ENCODE measurements at places on chromosomes 2 and 18.

DNA sequence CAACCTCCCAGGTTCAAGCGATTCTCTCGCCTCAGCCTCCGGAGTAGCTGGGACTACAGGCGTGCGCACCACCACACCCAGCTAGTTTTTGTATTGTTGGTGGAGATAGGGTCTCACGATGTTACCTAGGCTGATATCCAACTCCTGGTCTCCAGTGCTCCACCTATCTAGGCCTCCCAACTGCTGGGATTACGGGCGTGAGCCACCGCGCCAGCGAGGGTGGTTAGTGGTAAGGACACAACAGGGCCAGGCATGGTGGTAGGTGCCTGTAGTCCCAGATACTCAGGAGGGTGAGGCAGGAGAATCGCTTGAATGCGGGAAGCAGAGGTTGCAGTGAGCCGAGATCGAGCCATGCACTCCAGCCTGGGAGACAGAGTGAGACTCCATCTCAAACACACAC lies 26.6 kb upstream of the DUSP2 start:
- no peak for DNase-seq

GRCh38 chr2:171402906-171403580 lies 30.7 kb downstream of the METTL8 start:
- DNase-seq = no peak

- no peak for DNase-seq
Observed at GRCh38 chr2:220315098-220315823, 687.8 kb downstream of the SLC4A3 start.

GRCh38 chr2:240889601-240890560 lies 6.1 kb downstream of the MAB21L4 start:
- DNase-seq = no peak

- peak; percentile 4 for DNase-seq
Observed at GRCh38 chr2:24359129-24360049, 947 bp downstream of the ITSN2 start.

GRCh38 chr18:69480460-69480859 lies 79.8 kb downstream of the DOK6 start:
- DNase-seq = no peak

DNA sequence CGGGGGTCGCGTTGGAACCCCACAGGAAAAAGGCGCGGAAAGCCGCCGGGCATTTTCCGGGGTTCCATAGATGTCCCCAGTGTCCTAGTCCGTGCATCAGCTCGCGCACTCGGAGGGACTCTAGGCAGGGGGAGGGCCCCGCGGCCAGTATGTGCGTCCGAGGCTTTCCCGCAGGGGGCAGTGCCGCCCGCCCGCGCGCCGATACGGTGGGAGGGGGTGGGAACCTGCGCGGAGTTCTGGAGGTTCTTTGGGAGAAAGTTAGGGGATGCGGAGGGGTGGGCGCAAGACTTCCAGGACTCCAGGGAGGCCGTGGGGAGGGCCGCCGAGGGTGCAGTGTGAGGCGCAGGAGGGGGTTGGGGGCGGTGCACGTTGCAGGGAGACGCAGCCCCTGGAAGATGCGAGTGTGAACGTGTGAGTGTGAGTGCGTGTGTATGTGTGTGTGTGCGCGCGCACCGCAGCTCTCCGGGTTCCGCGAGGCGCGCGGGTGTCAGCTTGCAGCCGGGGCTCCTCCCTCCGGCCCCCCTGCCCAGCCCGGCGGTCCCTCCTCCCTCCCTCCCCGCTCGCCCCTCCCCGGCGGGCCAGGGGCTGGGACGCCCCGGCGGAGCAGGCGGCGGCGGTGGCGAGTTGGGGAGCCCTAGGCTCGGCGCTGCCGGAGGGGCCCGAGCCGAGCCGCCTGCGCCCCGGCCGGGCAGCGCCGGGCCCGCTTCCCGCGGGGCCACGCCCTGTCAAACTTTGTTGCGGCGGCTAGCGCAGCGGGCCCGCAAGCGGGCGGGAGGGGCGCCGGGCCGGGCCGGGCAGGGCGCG lies at the start of gene TCF7L1:
Gene TCF7L1, plus strand, starts transcription at position 559 of the 804 bp plus-strand sequence. CDS start 293 bp downstream, outside the sequence.
- peak; percentile 84 for DNase-seq

- DNase-seq = peak; percentile 84
Observed at GRCh38 chr2:102110171-102110570, 32.4 kb upstream of the IL1R1 start.

DNA sequence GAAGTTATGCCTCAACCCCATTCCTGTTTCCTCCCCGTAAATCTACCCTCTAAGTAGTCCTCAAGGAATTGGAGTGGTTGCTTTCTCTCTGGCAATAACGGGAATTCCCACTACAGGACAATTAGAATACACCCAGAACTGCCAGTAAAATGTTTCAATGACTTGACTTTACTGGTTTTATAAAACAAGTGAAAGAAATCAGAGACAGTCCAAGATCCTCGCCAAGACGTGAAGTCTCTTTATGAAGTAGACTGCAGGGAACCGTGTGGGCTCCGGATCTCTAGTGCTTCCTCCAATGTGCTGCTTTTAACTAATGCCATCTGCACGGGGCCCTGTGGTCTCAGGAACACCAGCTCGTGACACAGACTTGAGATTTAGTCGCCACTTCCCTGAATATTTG lies 101.4 kb downstream of the CPO start:
- no peak for DNase-seq

- DNase-seq = peak; percentile 74
Observed at GRCh38 chr2:44244135-44244871, 31.0 kb upstream of the SLC3A1 start.

DNA sequence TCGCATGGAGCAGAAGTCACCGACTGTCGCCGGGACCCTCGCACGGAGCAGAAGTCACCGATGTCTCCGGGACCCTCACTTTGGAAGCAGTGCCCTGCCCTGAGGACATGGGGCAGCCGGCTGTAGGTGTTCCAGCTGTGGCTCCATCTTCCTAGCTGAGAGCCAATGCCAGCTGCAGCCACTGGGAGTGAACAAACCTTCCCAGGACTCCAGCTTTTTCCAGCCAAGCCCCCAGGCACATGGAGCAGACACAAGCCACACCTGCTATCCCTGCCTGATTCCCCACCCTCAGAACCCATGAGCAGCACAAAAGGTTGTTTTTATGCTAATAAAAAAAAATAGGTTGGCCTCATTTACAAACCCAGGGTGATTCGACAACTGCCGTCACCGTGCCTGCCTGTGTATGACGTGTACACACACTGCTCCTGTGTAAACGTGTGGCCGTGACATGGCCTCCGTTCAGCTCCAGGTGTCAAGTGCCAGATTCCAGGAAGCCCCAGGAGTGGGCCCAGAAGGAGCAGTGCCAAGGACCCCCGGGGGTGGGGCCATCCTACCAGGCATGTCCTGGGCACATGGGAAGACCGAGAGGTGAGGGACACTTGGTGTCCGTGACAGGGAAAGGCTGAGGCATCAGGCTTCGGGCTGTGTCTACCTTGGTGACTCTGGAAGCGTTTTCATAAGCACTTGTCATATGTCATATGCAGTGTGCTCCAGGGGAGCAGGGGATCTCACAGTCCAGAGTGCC lies 91.5 kb downstream of the EIPR1 start:
- DNase-seq = no peak

- DNase-seq = no peak
Observed at GRCh38 chr2:172031536-172031935, 31.8 kb downstream of the METAP1D start.

DNA sequence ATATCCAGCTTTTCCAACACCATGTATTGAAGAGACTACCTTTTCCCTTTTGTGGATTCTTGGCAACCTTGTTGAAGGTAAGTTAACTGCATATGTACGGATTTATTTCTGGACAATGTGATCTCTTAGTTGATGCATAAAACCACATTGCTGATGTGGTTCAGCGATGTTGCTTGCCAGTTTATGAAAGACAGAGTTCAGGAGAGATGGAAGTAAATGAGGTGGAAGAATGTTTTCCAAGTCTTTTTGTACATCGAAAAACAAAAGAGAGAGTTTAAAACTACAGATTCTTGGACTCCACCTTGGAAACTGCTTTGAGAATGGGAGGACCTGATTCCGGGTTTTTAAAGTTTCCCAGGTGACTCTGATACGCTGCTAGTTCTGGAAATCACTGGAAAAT lies 43.8 kb downstream of the MOB4 start:
- no peak for DNase-seq

Measured in AG10803 (cell line).